ENCODE measurements at places on chromosomes 12 and 14.

- no peak for DNase-seq
Observed at GRCh38 chr12:121537814-121538698, 42.8 kb downstream of the KDM2B start.

DNA sequence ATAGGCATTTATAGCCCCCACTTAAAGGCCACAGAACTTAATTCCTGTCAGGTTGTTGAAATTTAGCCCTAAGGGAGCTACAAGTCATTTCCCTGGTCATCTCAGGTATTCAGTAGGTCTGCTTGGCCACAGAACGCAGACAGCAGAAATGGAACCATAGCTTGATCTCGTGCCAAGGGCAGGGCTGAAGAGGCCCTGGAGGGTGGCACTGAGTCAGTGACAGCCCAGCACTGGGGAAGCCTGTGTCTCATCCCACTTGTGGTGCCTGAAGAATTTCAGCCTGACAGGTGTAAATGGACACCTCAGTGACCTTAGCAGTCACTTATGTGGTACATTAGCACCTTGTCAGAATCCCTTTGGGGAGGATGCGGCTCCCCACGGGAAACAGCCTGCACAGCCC is 6.6 kb downstream of the PRKAB1 start:
- DNase-seq: no peak

DNA sequence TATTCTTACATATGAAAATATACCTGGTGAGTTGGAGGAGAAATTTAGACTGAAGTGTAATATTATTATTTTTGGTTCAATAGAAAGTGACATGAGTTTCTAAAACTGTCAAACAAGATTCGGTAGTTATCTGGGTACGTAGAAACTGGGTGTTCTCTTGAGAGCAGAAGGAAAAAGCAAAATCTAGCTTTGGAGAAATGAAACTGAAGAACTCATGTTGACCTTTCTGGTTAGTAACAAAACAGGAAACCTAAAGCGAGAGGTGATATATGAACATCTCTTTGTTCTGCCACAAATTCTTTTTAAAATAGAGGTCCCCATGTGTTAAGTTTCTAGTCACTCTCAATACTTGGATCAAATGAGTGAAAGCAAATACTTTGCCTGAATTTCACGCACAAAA is 401.7 kb downstream of the TRHDE start:
- no peak for DNase-seq

DNA sequence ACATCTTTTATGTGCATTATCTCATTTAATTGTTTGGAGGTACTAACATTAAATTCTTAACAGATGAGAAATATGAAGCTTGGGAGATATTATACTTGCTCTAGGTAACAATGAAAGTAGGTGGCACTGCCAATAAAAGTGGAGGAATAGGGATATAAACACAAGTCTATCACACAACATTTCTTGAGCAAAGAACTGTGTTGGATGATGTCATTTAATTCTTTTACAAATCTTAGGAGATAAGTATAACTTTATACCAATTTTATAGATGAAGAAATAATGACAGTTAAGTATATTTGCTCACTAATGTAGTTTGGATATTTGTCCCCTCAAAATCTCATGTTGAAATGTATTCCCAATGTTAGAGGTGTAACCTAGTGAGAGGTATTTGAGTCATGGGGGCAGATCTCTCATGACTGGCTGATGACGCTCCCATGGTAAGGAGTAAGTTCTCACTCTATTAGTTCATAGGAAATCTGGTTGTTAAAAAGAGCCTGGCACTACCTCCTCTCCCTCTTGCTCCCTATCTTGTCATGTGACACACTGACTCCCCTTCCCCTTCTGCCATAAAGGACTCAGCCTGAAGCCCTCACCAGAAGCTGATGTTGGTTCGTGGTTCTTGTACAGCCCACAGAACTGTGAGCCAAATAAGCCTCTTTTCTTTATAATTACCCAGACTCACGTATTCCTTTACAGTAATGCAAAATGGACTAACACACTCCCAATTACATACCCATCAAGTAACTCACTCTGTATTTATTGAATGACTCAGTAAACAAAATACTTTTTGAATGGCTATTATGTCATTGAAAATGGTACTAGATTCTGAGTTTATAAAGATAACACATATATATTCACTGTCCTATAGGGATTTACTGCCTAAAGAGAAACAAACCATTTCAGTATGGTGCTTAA is 146.8 kb upstream of the KITLG start:
- no peak for DNase-seq

GRCh38 chr14:95055318-95055717 is 102.0 kb downstream of the DICER1 start:
- no peak for DNase-seq

DNA sequence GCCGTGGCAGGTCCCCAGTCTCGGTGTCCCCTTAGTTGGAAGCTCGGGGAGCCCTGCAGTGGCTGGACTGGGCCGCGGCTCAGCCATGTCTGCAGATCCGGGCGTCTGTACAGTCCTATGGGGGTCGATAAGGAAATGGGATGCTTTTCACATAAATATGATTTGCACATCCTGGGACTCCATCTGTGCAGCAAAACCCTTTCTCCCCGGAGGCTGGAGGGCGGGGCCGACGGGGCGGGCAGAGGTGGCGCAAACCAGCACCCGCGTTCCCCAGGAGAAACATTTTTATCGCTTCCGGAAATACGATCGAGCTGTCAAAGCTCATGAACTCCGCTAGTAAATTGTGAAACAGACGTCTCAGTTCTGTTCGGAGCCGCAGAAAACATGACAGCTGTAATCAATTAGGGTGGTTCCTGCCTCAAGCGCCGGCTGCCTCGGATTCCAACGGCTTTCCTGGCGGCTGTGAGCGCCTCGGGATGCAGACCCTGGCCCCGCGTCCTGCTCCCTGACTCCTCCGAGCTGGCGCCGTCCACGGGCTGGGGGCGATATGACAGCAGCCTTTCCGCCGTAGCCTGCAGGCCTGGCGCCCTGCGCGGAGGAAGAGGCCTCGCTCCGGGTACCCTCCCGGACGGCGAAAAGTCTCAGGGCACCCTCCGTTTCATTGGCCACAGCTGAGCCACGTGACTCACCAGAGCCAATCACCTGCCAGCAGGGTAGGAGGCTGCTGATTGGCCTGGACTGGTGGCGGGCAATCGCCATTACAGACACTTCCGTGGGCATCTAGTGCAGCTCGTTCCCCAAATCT is 23.0 kb downstream of the DIO3 start:
- no peak for DNase-seq

DNA sequence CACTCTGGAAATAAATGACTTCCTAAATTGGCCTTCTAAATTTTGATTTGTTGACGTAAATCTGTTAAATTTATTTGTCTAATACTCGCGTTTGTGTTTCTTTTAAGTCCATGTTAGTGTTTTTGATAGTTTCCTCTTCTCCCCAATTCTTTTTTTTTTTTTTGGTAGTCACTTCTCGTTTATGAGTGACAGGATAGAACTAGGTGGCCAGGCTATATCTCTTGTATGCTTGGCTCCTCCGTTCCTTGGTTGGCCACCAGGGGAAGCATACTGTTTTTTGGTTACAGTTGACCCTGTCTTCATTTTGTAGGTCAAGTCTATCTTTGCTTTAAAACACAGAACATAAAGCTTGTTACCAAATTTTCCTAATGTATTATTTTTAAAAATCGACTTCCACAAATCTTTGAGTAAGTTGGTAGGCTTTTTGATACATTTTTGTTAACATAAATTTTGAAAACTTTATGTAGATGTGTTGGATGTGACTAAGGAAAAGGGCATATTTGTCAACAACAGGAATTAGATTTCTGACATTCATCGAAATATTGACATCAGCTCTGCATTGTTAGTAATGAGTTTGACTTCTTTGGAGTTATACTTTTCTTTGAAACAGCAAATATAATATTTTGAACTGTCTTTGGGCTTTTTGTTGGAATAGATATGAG is 2.2 kb downstream of the RCOR1 start:
- peak; percentile 11 for DNase-seq

DNA sequence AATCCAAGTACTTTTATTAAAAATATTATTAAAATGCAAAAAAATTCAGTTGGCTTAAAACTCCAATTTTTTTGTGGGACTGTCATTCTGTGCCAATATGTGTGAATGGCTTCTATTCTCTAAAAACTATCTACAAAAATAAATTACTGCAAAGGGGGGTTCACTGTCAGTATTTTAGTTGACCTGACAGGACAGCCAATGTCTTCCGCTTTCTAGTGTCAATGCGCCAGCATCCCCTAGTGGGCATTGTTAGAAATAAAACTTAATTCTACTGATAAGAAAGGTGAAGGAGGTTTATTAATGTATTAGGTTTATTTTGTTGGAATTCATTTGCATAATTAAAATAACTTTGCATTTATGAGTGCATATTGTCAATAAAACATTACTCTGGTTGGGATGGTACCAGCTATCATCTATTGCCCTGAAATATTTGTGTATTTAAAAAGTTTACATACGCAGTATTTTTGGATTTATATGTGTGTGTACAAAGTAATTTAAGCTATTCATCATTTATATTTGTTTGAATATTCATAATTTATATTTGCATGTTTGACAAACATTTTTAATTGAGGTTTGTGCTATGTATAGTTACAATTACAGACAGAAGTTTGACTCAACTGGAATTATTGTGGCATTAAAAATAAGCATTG is 527.2 kb downstream of the FLRT2 start:
- DNase-seq: no peak

- DNase-seq: no peak
Observed at GRCh38 chr12:128018067-128018466, 248.9 kb upstream of the TMEM132C start.

GRCh38 chr12:111616177-111616623 is 17.1 kb upstream of the ATXN2 start:
- no peak for DNase-seq

DNA sequence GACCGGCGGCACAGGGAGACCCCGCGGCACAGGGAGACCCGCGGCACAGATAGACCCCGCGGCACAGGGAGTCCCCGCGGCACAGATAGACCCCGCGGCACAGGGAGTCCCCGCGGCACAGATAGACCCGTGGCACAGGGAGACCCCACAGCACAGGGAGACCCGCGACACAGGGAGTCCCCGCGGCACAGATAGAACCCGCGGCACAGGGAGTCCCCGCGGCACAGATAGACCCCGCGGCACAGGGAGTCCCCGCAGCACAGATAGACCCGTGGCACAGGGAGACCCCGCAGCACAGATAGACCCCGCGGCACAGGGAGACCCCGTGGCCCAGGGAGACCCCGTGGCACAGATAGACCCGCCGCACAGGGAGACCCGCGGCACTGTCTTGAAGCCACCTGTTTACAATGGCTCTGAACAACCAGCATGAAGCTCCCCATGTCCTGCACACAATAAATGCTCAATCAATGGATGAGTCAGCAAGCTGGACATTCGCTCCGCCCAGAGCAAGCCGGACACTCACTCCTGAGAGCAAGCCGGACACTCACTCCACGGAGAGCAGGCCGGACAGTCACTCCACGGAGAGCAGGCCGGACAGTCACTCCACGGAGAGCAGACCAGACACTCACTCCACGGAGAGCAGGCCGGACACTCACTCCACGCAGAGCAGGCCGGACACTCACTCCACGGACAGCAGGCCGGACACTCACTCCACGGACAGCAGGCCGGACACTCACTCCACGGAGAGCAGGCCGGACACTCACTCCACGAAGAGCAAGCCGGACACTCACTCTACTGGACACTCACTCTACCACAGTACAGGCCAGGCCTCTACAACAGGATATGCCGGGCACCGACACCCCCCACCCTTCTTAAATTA is 121.9 kb downstream of the RFLNA start:
- no peak for DNase-seq

- no peak for DNase-seq
Observed at GRCh38 chr14:58705066-58705465, 67.3 kb downstream of the DACT1 start.

- DNase-seq: no peak
Observed at GRCh38 chr14:64860039-64860438, 19.7 kb downstream of the SPTB start.

GRCh38 chr12:25546318-25546717 is 6.8 kb downstream of the LMNTD1 start:
- DNase-seq: no peak

DNA sequence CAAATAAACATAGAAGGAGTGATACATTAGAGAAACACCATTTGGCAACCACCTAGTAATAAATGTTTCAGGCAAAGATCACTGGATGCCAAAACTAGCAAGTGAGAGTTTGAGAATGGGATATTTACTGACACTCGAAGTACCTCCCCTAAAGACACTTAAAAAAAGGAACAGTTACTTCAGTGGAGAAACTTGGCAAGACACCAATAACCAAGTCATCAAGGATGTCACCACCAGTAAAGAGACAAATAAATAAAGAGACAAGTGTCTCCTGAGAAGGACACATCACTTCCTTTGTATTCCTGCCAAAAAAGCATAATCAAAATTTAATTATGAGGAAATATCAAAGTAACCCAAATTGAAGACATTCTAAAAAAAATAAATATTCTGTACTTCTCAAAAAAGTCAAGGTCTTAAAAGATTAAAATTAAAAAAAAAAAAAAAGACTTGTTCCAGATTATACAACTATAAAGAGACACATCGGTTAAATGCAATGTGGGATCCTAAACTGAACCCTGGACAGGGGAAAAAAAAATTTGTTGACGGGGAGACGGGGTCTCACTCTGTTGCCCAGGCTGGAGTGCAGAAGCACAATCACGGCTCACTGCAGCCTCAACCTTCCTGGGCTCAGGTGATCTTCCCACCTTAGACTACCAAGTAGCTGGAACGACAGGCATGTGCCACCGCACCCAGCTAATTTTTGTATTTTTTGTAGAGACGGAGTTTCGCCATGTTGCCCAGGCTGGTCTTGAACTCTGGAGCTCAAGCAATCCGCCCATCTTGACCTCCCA is 26.4 kb downstream of the TM7SF3 start:
- no peak for DNase-seq

DNA sequence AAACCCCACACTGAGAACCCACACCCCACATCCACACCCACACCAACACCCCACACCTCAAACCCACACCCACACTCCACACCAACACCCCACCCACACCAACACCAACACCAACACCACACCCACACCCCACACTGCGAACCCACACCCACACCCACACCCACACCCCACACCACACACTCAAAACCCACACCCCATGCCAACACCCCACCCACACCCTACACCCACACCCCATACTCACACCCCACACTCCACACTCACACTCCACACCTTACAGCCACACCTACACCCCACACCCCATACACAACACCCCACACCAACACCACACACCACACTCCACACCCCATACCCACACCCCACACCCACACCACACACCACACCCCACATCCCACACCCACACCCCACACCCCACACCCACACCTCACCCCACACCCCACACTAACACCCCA is 38.0 kb downstream of the TMEM120B start:
- DNase-seq: peak; percentile 2

GRCh38 chr12:111780166-111780565 is 13.4 kb downstream of the ALDH2 start:
- DNase-seq: no peak

GRCh38 chr14:102197317-102197853 is 57.7 kb downstream of the WDR20 start:
- no peak for DNase-seq

- no peak for DNase-seq
Observed at GRCh38 chr14:105765893-105766614, 239.7 kb downstream of the TMEM121 start.

DNA sequence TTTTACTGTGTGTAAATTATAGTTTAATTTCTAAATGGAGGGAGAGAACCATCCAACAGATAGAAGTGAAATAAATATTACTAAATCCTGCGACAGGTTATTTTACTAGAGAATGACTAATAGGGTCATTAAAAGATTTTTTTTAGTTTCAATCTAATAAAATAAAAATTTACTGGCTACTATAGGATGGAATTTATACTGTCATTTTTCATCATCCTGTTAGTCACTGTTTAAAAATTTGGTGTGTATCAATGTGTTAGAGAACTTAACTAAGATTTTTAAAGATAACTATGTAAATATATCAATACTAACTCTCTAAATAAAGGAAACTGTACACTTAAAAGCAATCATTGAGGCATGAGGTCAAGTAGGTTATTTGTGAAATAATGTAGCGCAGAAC is 41.1 kb upstream of the CDKN3 start:
- DNase-seq: no peak

All from stimulated activated CD4-positive, alpha-beta T cell treated with anti-CD3 and anti-CD28 coated beads, TNF-alpha, amount 100 ng/mL, for 4 hours (primary cell).